ENCODE measurements at places on chromosomes 2 and 18. TPM values are rescaled to one million over a fixed set of nuclear protein-coding genes. Genes with fewer than 3 reads are reported as not detected.
A peak's percentile ranks its signal among the peaks of the same experiment; 100 is the strongest.

DNA sequence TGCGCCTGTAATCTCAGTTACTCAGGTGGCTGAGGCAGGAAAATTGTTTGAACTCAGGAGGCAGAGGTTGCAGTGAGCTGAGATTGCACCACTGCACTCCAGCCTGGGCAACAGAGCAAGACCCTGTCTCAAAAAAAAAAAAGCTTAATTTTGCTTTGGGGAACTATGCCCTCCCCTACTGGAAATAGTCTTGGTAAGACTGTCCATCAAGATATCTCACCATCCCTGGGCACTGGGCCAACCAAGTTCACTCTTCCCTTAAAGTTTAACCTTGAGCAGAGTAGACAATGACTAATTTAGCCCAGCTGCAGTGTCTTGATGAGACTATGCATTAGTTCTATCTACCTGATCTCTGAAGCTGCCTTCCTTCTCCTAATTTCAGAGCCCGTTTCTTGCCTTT lies 44.7 kb downstream of the ASXL2 start:
- DNase-seq = no peak
- H3K4me1 ChIP-seq = peaks cover 14% of the 10 kb centered on the region
- H3K27ac ChIP-seq = no peak overlapping the region
- H3K27me3 ChIP-seq = no peaks in the 10 kb centered on the region

Gene C18orf54
- total RNA-seq = 27.9 TPM

Gene MAL
- 0.65 TPM for total RNA-seq

Gene GPR155
- 1.7 TPM for total RNA-seq

DNA sequence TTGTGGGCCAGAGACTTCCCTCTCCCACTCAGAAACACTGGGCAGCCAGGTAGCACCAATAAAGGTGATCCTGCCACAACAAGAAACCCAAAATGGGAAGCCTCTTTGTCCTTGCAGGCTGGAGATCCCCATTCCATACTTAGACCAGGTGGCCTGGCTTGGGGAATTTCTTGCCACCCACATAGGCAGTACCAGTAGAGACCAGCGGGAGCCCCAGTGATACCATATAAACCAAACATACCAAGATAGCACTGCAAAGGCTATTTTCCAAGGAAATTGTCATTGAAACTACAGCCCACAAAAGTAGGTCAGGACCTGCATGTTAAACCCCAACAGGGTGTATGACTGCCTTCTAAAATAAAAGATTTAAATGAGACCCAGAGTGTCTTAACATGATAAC lies 171.6 kb downstream of the DIS3L2 start:
- no peak for DNase-seq
- no peaks in the 10 kb centered on the region for H3K27me3 ChIP-seq
- H3K36me3 ChIP-seq = peaks cover 9% of the 10 kb centered on the region
- no peaks in the 10 kb centered on the region for H3K4me1 ChIP-seq

DNA sequence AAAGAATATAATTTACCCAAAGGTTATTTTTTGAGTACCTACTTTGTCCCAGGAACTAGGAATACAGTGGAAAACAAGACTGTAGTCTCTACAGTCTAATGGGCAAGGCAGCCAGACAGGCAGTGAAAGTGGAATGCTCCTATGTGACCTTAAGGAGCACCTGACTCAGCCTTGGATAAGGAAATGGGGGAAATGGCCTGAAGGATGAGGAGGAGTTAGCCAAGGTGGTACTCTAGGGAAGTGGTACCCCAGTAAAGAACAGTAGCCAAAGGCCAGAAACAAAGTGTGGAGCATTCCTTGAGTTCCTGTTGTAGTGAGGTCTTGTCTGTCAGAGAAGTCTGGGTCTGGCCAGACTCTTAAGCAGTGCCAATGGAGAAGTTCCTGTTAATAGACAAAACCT lies 6.0 kb downstream of the ZNF397 start:
- peaks cover 4% of the 10 kb centered on the region for H3K4me1 ChIP-seq
- DNase-seq = no peak
- H3K27ac ChIP-seq = no peak overlapping the region
- peaks cover 80% of the 10 kb centered on the region for H3K36me3 ChIP-seq

GRCh38 chr2:224520064-224520463 lies 65.1 kb downstream of the CUL3 start:
- peaks cover 12% of the 10 kb centered on the region for H3K4me1 ChIP-seq
- no peak for DNase-seq
- H3K4me3 ChIP-seq = no peak overlapping the region
- H3K27ac ChIP-seq = no peak overlapping the region
- H3K36me3 ChIP-seq = peaks cover 7% of the 10 kb centered on the region

Gene GALNT13
- 7.4 TPM for total RNA-seq

DNA sequence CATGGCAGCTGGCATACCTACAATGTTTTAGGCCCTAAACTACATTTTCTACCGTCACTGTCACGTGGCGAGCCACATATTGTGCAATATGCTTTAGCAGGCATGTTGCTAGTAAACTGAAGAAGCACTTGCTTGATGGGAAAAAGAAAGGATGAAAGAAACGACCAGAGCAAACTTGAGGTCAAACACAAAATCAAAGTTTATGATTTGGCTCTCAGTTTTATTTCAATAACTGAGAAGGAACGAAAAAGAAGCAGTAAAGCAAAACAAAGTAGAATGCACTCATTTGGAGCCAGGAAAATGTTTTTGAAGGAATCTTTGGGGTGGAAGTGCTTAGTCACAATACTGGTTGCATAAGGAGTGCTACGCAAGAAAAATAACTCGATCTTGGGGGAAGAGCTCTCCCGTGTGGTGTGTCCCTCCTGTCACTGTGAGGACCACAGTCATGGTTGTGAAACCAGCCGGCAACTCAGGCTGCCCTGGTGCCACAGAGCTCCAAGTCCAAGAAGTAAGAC lies 349.8 kb downstream of the RBM43 start:
- H3K27me3 ChIP-seq = no peaks in the 10 kb centered on the region
- no peak for DNase-seq
- peaks cover 3% of the 10 kb centered on the region for H3K36me3 ChIP-seq
- no peak overlapping the region for H3K4me3 ChIP-seq
- peak overlapping the region; percentile 88 for H3K27ac ChIP-seq
